ENCODE measurements at places on chromosomes 6 and 20. TPM values are rescaled to one million over a fixed set of nuclear protein-coding genes. Genes with fewer than 3 reads are reported as not detected.

MRPS26 gene
- 37.0 TPM for total RNA-seq

HECA gene
- 20.8 TPM for total RNA-seq

HRH3 gene
- total RNA-seq, result not detected

DNA sequence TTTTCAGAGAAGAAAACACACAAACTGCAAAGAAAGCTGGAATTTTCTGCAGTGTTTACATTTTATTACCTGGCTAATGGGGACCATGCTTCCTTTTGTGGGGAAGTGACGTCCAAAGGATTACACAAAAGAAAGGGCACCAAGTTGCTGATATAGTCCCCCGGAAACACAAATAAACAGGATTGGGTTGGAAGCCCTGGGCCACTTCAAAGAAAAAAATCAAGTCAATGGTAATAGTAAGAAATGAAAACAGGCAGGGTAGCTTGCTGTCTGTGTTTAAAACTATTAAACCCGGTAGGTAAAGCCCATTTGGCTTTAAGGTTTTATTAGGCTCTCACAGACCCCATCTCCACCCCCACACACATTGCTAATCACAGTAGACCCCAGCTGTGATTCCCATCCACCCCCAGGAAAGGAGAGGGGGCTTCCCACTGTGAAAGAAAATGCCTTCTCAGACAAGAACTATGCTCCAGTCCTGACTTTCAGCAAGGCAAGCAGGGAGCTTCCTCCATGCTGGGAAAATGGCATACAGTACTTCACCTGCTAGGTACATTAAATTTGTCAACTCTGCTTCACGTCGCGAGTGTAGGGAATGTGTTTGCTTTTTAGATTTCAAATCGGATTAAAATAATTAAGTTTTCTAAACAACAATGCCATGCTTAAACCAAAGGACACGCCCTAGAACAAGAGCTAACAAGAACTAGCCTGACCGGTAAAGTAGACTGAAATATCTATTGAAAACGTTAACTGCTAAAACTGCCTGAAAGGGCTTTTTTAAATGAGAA, 1.1 kb downstream of the PERP start:
- H3K36me3 ChIP-seq, result no peaks in the 10 kb centered on the region
- H3K27me3 ChIP-seq, result no peaks in the 10 kb centered on the region
- DNase-seq, result peak; percentile 14
- peaks cover 8% of the 10 kb centered on the region for H3K4me1 ChIP-seq
- H3K27ac ChIP-seq, result peak overlapping the region; percentile 48
- peak overlapping the region; percentile 65 for H3K4me3 ChIP-seq
